Type B pancreatic cell (in vitro differentiated cells): ENCODE measurements at places on chromosomes 4 and X. TPM values are rescaled to one million over a fixed set of nuclear protein-coding genes. Genes with fewer than 3 reads are reported as not detected.

The SCML2 gene
- 2.5 and 10.8 TPM in 2 replicates for total RNA-seq

The NEIL3 gene
- 4.0 and 10.1 TPM in 2 replicates for total RNA-seq

The EMCN gene
- total RNA-seq = 0.51 TPM in 1 of 2 replicates, not detected in the other

The PAGE4 gene
- total RNA-seq = not detected in 2 replicates

The PTCHD1 gene
- total RNA-seq = 6.0 and 21.6 TPM in 2 replicates

GRCh38 chrX:19579485-19579884 lies 64.2 kb upstream of the MAP3K15 start:
- no peaks in the 10 kb centered on the region for H3K27me3 ChIP-seq
- H3K36me3 ChIP-seq = no peaks in the 10 kb centered on the region
- no peaks in the 10 kb centered on the region for H3K4me1 ChIP-seq
- H3K27ac ChIP-seq = no peak overlapping the region
- no peak for DNase-seq
- no peak overlapping the region for H3K4me3 ChIP-seq

- no peak overlapping the region for H3K27ac ChIP-seq
- no peak overlapping the region for H3K4me3 ChIP-seq
- H3K27me3 ChIP-seq = no peaks in the 10 kb centered on the region
- peaks cover 8% of the 10 kb centered on the region for H3K36me3 ChIP-seq
- DNase-seq = no peak
These were observed 168.8 kb downstream of the CDS1 start for GRCh38 chr4:84751707-84752106.

DNA sequence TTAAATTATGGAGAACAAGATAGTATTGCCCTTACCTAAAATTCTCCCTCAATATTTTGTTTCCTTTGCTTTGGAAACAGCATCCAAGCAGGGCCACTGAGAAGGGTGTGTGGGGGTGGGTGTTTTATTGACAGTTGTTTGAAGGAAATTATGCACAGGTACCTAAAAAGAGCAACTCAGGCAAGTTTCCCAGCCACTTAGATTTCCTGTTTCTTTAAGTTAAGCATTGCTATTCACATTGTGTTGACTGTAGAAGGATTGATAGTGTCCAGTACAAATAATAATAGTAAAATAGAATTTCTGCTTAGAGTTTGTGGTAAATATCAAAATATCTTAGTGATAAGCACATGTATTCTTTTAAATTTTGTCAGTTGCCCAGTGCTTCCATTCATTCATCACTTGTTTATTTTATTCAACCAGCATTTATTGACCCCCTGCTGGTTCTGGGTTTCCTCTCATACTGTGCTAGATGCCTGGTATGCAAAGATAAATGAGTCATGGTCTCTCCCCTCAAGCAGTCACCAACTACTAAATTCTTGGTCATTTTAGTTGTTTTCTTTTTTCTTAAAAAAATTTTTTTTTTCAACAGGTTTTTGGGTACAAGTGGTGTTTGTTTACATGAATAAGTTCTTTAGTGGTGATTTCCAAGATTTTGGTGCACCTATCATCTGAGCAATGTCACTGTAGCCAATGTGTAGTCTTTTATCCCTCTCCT lies 50.0 kb downstream of the GALNT7 start:
- H3K27me3 ChIP-seq = no peaks in the 10 kb centered on the region
- no peak for DNase-seq
- H3K27ac ChIP-seq = peak overlapping the region; percentile 68
- peaks cover 27% of the 10 kb centered on the region for H3K4me1 ChIP-seq
- no peak overlapping the region for H3K4me3 ChIP-seq

DNA sequence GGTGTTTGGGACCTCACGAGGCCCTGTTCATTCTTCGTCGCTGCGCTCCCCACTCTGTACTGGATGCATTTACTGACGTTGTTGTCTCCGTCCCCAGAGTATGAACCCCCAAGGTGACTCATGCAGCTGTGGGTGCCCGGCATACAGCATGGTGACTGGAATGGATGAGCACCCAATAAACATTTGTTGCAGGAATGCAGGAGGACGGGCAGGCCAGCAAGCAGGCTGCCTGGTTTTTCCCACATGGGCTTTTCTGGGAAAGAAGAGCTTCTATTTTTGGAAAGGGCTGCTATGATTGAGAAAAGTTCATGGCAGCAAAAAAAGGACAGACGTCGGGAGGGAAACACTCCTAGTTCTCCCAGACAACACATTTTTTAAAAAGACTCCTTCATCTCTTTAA lies 893 bp upstream of the SOD3 start:
- H3K4me1 ChIP-seq = peaks cover 17% of the 10 kb centered on the region
- H3K27me3 ChIP-seq = peaks cover 47% of the 10 kb centered on the region
- no peak overlapping the region for H3K27ac ChIP-seq

DNA sequence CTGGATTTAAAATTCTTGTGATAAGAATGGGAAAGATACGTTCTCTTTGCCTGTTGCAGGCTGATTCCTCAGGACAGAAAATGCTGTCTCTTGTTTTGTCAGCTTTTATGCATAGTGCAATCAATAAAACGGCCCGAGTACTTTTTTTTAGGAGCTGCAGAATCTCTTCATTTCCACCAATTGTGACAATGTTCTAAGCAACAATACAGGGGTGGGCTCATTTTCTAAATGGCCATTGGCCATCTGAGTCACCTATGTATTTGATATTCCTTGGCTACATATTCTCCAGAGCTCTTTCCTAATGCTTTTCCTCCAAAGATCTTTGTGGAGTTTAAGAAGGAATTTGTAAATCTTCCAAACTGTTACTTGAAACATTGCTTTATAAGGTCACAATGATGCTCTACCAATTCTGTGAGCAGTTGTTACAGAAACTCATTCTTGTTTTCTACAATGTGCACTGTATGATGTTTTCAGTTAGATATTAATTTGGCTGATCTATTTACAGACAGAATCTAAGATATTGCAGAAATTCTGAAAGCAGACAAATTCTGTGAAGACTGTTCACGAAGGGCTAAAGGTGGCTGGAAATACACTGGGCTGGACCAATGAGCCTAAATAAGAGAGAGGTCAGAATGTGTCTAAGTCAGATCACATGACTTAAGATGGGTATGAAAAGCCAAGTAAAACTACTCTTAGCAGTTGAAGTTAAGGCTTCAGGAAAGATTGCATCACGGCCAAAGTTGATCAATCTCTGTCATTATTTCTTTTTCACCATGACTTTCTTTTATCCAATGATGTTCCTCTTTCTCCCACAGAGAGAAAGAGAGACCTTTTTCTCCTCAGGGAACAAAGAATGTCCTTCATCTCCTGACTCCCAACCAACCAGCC lies 33.4 kb downstream of the TAPT1 start:
- peaks cover 19% of the 10 kb centered on the region for H3K36me3 ChIP-seq
- no peak for DNase-seq
- no peaks in the 10 kb centered on the region for H3K27me3 ChIP-seq
- peaks cover 30% of the 10 kb centered on the region for H3K4me1 ChIP-seq

- no peaks in the 10 kb centered on the region for H3K36me3 ChIP-seq
- no peaks in the 10 kb centered on the region for H3K27me3 ChIP-seq
- H3K4me1 ChIP-seq = no peaks in the 10 kb centered on the region
- no peak for DNase-seq
- H3K4me3 ChIP-seq = no peak overlapping the region
- H3K27ac ChIP-seq = no peak overlapping the region
These were observed 316.0 kb downstream of the CCSER1 start for GRCh38 chr4:90443231-90443630.

DNA sequence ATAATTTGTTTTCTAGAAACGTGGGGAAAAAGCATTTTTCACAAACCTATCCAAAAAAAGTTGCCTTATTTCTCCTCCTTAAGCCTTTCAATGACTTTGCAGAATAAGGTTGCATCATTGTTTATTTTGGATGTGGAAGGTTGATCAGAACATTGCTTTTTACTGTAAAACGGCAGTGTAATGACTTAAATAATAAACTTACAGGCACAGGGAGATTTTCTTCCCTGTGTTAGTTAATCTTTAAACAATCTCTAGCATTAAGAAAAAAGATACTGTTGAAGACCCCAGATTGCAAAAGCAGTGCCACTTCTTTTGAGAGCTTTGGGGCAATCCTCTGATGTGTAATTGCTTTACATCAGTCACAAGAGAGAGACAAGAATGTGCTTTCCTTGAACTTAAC lies 153.4 kb downstream of the ARX start:
- peak overlapping the region; percentile 21 for H3K27ac ChIP-seq
- H3K4me1 ChIP-seq = peaks cover 7% of the 10 kb centered on the region
- no peak for DNase-seq

- no peaks in the 10 kb centered on the region for H3K27me3 ChIP-seq
- peaks cover 14% of the 10 kb centered on the region for H3K36me3 ChIP-seq
- peaks cover 15% of the 10 kb centered on the region for H3K4me1 ChIP-seq
- DNase-seq = no peak
- H3K4me3 ChIP-seq = peak overlapping the region; percentile 23
- H3K27ac ChIP-seq = peak overlapping the region; percentile 58
These were observed 104.6 kb upstream of the BMPR1B start for GRCh38 chr4:94653095-94653649.

DNA sequence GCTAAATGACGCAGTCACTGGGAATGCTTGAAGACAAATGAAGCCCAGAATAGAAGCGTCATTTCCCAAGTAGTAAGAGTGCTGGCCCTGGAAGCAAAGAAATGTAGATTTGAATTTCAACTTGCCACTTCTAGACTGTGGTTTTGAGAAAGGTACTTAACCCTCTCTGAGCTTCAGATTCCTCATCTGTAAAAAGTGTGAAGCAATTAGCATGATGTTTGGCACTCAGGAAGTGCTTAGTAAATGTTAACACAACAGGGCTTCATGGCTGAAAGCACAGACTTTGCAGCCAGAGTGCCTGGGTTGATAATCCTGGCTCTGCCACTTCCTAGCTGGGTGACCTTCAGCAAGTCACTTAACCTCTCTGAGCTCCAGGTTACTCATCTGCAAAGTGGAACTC lies 147.4 kb upstream of the RPS6KA3 start:
- no peak overlapping the region for H3K4me3 ChIP-seq
- H3K36me3 ChIP-seq = no peaks in the 10 kb centered on the region
- no peaks in the 10 kb centered on the region for H3K4me1 ChIP-seq
- no peak overlapping the region for H3K27ac ChIP-seq

- peaks cover 4% of the 10 kb centered on the region for H3K27me3 ChIP-seq
- H3K27ac ChIP-seq = peak overlapping the region; percentile 85
- H3K4me1 ChIP-seq = peaks cover 14% of the 10 kb centered on the region
- DNase-seq = no peak
These were observed 276.8 kb downstream of the FBXW7 start for GRCh38 chr4:152258804-152259708.

DNA sequence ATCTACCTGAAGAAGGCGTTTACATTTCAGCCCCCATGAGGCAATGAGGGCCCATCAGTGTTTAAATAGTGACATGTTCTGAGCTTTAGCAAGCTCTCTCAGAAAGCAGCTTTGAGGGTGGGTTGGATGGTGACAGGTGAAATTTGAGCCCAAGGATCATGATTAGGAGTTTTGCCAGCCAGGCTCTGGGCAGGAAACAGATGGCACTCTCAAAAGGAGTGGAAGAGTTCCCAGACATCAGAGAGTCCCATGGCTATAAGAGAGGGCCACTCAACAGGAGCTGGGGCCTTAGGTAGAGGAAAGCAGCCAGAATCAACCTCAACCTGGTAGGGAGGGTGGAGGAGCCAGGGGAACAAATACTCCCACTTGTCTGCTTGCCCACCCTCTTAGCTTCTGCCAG lies 499.8 kb downstream of the MID1IP1 start:
- no peaks in the 10 kb centered on the region for H3K4me1 ChIP-seq
- DNase-seq = no peak
- no peak overlapping the region for H3K27ac ChIP-seq

DNA sequence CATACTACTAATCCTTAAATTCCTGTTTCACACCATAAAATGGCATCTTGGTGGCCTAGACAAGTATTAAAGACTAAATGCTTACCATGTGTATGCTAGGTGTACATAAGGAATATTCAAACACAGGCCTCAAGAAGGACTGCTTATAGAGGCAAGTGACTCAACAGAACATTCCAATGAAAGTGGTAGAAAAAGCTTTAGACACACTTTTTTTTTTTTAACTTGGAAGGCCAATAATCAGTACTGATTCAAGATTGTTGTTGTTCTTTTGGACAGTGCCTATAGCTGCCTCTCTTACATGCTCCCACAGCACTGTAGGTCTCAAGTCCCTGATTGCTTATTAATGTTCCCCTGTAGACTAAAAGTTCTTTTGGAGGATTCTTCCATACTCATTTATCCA lies 77.6 kb downstream of the FBXL5 start:
- peaks cover 8% of the 10 kb centered on the region for H3K36me3 ChIP-seq
- no peak overlapping the region for H3K4me3 ChIP-seq
- no peak overlapping the region for H3K27ac ChIP-seq

DNA sequence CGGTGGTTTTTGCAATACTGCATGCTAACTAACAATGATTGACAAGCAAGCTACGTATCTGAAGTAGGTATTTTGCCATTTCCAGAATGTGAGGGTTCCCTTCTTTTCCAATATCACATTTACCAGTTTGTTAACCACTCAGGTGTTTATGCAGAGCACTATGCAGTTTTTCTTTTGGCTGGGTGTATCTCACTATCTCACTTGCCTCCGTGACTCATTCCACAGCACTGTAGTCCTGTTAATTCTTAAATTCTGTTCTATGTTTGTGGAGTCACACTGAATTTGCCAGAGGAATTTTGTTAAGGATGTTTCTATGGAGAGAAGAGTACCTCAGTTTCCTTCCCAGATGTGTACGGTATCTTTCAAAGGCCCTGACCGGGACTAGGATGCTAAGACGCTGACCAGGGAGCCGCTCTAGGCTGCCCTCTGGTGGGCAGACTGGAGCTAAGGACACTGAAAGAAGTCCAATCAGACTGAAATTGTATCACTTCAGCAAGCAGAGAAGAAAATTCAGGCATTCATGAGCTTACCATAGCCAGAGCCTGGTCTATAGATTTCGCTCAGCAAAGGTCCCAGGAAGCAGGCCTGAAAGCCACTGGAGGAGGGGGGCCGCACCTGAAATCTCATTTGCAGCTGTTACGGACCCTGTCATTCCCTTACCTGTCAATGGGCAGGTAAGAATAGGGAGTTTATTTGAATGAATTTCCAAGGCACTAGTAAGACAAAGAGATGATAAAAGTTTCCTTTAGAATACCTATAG lies 388.4 kb upstream of the SPOCK3 start:
- peaks cover 4% of the 10 kb centered on the region for H3K27me3 ChIP-seq
- H3K36me3 ChIP-seq = no peaks in the 10 kb centered on the region
- H3K4me1 ChIP-seq = no peaks in the 10 kb centered on the region
- DNase-seq = peak; percentile 77
- no peak overlapping the region for H3K27ac ChIP-seq

DNA sequence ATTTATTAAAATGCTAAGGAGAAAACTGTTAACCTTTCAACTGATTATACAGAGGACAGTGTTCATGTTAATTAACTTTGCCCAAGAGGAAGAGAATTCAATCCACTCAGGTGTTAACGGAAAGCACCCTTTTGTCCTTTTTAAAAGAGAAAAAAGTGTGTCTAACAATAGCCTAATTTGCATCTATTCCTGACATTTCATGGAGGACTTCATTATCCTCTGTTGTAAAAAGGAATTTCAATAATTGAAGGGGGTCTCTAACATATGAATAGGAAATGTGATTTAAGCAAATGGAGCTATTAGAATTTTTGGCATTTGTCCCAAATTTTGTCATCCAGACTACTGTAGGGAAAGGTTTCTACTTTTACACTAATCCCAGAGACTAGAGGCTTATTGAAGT lies 44.6 kb upstream of the GC start:
- no peaks in the 10 kb centered on the region for H3K27me3 ChIP-seq
- H3K4me3 ChIP-seq = no peak overlapping the region
- peak overlapping the region; percentile 79 for H3K27ac ChIP-seq
- no peaks in the 10 kb centered on the region for H3K36me3 ChIP-seq
